ENCODE measurements at places on chromosomes 2 and 18. TPM values are rescaled to one million over a fixed set of nuclear protein-coding genes. Genes with fewer than 3 reads are reported as not detected.

DNA sequence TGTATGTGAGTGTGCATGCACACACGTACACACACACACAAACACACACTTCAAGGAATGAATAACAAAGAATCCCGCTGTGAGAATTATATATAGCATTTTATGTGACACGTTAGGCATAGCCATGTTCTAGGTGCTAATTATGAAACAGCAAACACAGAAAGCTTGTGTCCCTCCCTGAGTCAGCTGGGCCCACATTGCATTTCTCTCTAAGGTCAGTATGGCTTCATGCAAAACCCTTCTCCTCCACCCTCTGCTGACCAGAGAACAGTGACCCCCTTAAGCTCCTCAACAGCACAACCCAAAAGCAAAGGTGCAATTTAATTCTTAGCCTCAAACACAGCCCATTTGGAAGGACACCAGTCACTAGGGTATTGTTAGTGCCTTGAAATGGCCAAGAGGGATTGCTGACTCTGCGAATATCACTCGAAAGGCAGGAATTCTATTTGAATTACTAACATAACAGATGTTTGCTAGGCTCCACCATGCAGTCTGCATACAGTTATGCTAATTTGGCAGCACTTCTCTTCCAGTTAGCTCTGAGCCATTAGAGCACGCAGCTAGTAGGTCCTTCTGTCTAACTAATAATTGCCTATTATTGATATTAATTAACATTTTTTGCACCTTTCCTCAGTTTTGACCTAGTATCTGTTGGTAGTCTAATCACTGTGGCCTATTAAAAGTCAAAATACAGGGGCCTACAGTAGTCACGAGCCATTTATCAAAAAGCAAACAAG is 149.0 kb downstream of the LNPK start:
- DNase-seq, result no peak

DNA sequence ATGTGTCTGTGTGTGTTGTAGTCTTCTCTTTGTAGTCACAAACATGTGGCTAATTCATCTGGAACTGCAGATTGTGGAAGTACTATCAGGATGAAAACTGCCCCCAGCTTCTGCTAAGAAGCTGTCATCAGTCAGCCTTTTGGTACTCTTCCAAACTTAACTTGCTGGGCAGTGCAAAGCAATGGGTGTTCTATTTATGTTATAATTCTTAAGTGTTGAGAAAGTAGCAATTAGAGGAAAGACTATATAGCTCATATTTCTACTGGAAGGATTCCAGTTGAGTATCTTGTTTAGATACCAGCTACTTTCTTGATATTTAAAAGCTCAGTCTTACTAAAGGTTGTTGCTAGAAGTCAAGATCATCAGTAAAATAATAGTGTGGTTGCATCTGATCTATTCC is 52.1 kb downstream of the SLC38A11 start:
- DNase-seq, result no peak

DNA sequence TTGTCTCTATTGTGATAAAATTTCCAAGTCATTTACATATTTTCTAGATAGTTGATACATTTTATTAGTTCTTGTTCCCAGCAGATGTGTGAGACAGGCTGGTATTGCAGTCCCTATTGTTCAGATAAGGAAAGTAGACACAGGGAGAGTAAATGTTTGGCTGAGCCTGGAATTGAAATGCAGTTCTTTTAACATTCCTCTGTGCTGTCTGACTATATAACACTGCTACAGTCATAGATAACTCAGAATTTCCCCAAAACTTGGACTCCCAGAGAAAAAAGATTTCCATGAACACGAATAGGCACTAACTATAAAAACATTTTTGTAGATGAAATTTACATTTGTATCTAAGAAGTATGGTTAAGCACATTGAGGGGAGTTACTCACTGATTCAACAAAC is 71.4 kb downstream of the PLCL1 start:
- no peak for DNase-seq

- DNase-seq, result no peak
Observed at GRCh38 chr18:36757991-36758390, 70.8 kb downstream of the TPGS2 start.

DNA sequence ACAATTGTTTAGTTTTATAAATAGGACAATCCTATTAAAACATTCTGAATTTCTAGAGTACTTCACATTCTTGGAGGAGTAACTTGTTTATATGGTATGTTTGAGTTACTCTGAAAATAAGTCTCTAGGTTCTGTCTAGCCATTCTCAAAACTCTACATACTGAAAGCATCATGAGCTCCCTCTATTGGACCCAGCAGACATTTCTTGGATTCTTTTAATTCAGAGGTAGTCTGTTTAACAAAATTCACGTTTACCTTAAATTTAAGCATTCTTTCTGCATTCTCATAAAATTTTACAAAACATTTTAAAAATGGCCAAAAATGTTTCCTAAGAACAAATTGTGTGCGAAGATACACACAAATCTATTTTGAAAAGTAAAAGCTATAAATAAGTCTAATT is 15.3 kb downstream of the SP9 start:
- DNase-seq, result no peak

DNA sequence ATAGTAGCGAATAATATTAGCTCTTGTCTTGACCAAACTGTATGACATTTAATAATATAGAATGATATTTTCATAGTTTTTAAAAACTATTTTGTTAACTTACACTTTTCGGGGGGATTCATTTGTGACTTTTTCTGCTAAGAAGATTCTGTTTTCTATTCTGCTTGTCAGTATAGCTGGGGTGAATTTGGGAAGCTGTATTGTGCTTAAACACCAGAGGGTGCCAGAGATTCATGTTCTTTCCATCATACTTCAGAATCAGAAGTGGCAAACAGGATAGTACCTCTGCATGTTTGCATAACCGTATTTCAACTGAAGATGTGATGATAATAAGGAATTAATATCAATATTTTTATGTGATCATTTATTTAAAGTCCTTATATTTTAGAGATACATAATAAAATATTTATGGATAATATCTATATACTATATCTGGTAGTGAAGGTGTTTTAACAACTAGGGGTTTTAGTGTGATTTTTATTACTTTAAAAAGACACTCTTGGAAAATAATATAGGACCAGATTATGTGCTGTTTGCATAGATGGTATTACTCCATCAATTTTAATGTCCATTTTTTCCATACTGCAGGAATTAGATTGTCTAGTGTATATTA is 81.0 kb downstream of the TAF4B start:
- DNase-seq, result no peak

GRCh38 chr2:133365117-133365516 is 203.1 kb downstream of the NCKAP5 start:
- DNase-seq, result no peak

GRCh38 chr2:206275312-206276055 is 1.0 kb downstream of the ZDBF2 start:
- DNase-seq, result no peak

- no peak for DNase-seq
Observed at GRCh38 chr2:56100791-56101312, 82.9 kb upstream of the CCDC85A start.

GRCh38 chr2:186379052-186379451 is 107.0 kb upstream of the ZC3H15 start:
- DNase-seq, result no peak

DNA sequence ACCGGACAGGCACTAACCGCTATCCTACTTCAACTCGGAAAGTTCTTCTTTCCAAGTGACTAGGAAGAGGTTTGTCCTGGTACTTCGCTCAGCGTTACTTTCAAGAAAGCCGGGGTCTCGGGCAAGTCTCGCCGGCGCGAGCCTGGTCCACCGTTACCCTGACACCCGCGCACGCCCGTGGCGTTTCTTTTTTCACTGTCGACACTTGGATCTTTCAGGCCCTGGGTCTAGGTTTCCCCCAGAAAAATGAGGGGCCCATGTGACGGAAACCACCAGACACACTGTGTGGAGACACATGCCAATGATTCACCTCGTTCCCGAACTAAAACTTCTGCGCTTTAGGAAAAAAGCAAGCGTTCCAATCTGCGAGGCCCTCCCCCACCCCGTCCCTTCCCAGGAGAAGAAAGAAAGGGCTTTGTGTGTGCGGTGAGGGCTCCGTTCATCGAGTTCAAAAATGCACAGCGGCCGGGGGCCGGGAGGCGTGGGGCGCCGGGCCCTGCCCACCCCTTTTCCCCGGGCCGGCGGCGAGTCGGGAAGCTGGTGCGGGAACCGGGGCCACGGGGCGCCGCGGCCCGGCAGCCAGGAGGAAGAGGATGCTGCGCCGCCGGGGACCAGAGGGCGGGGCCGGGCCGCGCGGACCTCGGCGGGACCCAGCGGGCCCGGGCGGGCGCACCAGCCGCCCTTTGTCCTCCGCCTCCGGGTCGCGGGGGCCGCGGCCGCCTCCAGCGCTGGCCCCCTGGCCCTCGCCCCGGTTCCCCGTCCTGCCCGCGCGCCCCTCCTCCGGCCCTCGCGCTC is 2.6 kb downstream of the ZNF521 start:
- DNase-seq, result no peak

GRCh38 chr2:171788316-171788993 is 101.2 kb downstream of the DYNC1I2 start:
- DNase-seq, result no peak

DNA sequence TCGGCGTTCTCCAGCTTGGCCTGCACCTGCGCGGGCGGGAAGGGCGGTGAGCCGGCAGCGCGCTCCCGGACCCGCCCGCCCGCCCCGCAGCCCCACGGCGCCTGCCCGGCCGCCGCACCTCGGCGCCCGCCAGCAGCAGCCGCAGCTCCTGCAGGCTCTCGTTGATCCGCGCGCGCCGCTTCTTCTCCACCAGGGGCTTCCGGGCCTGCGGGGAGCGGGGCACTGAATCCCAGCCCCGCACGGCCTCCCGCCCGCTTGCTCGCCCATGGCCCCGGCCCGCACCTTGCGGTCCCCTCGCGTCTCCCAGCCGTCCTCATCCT is 335 bp downstream of the HES6 start:
- no peak for DNase-seq

DNA sequence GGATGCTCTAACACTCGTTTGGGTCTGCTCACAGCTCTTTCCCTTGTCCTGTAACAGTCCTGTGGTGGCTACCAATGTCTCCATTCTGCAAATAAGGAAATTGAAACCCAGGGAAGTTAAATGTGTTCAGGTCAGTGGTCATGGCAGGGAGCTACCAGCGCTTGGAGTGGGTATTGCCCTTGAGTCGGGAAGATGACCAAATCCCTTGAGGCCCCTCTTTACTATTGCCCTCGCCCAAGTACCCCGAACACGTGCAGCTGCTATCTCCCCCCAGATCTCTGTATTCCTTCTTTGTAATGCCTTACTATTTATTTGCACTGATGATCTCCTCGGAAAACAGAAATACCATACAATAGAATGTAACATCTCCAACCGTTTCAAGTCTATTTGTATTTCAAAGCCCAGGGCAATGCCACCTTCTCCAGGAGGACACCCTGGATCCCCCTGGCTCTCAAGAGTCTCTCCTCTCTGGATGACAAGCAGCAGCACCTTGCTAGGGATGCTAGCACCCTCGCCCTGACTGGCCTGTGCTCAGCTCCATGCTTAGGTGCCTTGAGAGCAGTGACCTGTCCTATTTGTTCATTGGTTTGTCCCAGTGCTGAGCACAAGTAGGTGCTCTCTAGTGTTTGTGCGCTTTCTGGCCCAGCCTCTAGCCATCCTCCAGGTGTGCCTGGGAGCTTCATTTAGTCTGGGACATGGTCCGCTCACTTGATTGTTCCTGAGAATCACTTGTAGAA is 15.1 kb downstream of the DYSF start:
- no peak for DNase-seq

The CCDC85A gene
- not detected for total RNA-seq

The SCG2 gene
- not detected for total RNA-seq

The MARCO gene
- not detected for total RNA-seq

All from activated naive CD8-positive, alpha-beta T cell treated with anti-CD3 and anti-CD28 coated beads for 36 hours (primary cell).